ENCODE measurements at places on chromosomes 2 and 18.

DNA sequence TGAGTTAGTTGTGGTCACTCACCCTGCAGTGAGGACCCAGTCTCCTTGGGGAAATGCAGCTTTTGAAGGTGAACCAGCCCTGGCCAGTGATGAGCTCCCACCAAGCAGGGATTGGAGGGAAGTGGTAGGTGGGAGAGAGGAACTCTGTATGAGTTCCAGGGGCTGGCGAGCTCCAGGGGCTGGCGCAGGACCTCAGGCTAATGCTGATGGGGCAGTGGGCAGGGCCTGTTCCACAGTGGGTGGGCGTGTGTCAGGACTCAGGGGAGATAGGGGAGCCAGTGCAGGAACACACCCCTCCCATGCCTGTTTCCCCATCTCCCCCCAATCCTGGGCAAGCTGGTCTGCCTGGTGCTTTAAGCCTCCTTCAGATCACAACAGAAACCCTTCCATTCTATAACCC lies 208.4 kb downstream of the DYSF start:
- no peak for DNase-seq

DNA sequence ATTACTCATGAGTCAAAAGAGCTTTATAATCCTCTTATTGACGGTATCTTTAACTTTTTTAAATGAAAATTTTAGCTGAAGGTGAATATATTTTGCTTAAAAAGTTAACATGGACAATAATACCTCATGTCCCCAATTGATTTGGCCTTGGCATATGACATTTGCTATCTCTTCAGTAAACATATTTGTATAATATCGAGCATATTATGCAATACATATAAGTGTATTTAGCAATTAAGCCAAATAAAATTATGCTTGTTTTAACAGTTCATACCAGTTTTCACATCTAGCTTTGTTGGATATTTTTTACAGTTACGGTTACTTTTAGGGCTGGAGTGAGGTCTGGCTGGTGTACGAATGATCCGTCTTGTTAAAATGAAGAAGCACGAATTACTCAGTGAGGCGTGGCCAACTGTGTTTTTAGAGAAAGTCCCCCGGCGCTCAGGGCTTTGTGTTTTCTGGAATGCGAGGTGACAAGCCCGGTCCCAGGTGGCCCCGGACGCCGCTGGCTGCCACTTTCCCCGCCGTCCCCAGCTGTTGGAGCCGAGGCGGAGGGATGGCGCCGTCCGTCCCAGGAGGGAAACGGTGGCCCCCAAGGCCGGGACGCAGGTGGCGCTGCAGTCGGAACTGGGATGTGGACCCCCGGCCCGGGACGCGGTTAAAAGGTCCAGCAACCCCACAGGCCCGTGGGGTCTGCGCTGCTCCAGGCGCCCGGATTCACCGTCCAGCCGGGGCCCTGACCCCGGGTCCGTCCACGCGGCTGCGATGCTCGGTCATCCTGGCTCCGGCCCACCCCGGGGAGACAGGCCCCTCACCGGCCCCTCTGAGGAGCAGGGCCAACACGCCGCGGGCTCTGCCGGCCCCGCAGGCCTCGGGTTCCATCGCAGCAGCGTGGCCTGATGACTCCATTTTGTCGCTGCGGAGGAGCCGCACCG lies 41.3 kb downstream of the TMEM18 start:
- DNase-seq: no peak

DNA sequence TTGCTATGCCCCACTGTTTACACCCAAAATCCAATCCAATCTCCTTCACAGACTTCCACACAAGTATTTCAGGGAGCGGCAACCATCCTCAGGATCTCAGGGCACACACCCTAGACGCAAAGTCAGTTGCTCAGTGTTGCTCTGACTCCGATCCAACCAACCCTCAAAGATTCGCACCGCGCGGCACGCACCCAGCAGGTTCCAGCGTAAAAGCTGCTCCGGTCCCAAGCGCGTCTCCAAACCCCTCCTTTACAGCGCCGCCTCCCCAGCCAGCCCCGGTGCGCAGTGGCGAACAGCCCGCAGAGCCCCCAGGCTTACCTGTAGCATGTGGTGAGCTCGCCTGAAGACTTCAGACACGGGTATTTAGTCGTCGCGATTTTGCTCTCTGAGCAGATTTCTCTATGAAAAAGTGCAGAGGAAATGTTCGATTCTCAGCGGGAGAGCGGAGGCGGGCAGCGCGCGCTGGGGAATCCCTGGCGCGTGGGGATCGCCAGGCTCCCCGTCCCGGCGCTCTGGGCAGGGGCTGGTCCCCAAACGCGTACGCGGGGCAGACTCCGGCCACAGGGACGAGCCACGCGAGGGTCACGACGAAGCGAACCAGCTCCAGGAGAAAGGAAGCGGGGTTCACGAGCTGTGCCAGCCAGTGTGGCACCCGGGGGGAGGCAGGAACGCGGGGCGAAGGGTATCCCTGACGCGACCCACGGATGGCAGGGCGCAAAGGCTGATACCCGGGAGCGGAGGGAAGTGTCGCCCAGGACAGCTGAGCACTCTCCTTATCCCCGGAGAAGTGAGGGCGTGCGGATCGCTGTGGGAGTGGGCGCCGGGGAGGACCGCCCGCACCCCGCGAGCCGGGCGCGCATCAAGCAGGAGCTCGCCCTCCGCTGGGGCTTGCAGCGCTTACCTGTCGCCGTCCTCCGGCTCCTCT lies 650 bp downstream of the CCBE1 start:
- DNase-seq: no peak

DNA sequence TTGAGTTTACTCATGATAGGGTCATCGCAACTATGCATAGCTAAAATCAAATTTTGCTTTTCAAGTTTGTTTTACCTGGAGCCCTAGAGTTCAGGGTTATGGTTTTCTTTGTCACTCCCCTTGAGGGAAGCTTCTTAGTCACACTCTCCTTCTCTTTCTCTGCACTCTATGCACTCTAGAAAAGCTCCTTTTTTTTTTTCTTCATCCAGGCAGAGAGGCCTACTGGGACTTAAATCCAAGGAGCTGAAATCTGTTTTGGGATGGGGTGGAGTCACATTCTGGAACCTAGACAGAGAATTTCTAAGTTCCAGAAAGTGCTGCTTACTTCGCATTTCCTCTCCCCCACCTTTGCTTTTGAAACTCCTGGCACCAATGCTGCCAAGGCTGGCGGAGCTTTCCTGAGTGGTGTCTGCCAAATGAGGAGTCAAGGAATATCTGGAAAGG lies 19.1 kb upstream of the IL18R1 start:
- DNase-seq: no peak

- no peak for DNase-seq
Measured at GRCh38 chr2:14016289-14016955, 616.1 kb upstream of the LRATD1 start.

GRCh38 chr2:18790509-18791171 lies 201.3 kb upstream of the NT5C1B start:
- no peak for DNase-seq

DNA sequence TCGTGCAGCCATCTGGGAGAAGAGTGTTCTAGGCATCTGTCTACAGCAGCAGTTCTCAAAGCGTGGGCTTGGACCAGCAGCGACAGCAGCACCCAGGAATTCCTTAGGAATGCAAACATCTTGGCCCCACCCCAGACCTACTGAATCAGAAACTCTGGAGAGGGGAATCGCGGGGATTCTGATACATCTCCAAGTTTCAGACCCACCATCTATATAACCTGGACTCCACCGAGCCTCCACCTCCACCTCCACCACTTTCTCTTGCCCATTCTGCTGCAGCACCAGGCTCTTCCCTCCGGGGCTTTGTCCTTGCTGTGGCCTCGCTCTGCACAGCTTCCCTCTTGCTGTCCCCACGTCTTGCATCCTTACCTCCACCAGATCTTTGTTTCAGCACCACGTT lies 256.4 kb downstream of the BCL2 start:
- no peak for DNase-seq

DNA sequence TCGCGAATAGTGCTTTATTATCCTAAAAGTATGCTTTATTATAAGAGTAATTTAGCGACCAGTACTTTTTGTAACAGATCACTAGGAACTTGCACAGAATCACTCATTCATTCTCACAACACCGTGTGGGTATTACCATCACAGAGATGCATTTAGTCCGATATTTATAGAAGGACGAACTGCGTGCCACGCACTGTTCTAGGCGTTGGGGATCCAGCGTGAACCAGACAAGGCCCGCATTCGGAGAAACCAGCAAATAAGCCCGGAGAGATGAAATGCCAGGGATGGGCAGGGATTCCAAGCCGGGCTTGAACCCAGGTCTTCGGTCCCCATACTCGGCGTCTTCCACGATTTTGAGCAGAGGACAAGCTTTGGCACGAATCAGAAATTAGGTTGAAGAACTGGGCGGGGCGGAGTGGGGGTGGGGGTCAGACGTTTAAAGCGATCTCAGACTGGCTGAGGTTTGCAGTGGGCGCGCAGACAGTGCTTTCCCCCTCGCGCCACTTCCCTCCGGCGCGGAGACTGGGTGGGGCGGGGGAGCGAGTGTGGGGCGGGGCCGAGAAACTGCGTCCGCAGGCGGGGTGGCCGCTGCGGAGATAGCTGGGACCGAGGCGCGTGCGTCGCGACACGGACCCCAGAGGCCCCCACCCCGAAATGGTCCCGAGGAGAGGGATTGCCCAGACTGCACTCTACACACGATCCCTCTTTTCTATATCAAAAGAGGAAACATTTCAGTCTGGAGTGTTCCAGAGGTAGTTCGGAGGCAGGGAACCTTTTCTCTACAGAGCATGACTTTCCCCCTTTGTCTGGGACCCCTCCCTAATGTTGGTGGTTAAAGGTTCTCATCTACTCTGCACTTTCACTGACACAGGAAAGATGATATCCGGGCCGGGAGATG lies 1.1 kb upstream of the CXCR4 start:
- peak; percentile 74 for DNase-seq

DNA sequence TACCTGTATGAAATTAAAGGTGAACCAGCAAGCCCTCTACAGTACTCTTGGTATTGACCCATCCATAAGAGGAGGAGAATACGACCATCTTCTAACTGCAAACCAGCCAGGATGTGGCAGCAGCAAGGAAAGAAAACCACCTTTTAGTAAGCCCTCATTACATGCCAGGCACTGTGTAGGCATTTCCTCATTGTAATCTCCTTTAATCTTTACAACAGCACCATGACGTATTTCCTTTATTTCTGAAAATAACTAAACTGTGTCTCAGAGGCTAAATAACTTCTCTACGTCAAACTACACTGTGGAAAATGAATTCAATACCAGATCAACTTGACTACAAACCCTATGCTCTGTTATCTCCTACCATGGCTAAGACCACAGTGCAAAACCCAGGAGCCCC lies 18.2 kb downstream of the WDR35 start:
- DNase-seq: no peak

GRCh38 chr2:9473985-9474360 lies 378 bp upstream of the IAH1 start:
- peak; percentile 51 for DNase-seq

DNA sequence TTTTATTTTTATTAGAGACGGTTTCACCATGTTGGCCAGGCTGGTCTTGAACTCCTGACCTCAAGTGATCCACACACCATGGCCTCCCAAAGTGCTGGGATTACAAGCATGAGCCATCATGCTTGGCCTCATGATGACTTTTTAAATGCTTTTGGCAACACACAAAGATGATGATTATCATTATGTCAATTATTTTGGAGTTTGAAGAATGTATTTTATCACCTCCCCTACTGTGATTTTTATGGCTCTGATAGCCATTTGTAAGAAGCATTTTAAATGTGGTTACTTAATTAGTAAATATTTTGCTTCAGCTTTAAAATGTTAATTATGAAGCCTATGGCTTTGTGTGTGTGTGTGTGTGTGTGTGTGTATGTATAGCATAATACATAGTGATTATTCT lies 45.1 kb upstream of the RAB27B start:
- DNase-seq: no peak

GRCh38 chr2:123002660-123003248 lies 1022.3 kb upstream of the CNTNAP5 start:
- DNase-seq: no peak
